ENCODE measurements at places on chromosomes 1 and 21. TPM values are rescaled to one million over a fixed set of nuclear protein-coding genes. Genes with fewer than 3 reads are reported as not detected.

- no peak for DNase-seq
These were observed 31.6 kb upstream of the PADI6 start for GRCh38 chr1:17340358-17340757.

DNA sequence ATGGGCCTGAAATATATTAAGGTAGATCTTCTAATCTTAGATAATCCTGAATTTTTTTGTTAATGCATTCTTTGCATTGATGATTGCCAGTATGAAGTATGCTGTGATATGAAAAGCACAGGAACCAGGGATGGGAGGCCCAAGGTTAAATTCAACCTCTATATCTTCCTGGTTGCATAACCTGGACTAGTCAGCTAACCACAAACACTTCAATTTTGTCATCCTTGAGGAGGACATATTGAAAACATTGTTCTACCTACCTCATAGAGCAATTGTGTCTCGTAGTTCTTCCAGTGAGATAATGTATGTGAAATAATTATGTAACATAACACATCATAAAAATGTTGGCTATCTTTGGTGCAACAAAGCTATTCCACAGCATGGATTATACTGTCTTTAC lies 25.6 kb downstream of the PDC start:
- DNase-seq = no peak

- no peak for DNase-seq
These were observed 75.8 kb downstream of the TRIM33 start for GRCh38 chr1:114435088-114435715.

DNA sequence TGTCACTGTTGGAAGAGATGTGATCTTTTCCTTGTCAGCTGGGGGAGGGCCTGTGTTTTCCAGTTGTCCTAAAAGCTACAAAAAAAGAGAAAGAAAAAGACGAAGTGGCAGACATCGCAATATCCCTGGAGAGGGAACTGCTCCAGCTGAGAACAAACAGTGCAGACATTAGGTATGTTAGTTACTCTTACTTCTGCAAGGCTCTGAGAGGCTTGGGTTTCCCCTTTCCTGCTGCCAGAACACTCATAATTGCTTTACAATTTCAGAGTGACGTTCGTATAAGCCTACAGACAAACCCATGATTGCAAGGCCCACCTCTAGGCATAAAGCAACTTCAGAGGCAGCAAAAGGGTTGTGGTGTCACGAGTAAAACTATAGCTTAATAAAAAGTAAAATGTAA lies 31.1 kb downstream of the CD160 start:
- DNase-seq = no peak

- no peak for DNase-seq
These were observed 786.6 kb upstream of the RGS18 start for GRCh38 chr1:191371626-191372025.

GRCh38 chr1:209238356-209238755 lies 345.2 kb upstream of the CAMK1G start:
- DNase-seq = no peak

DNA sequence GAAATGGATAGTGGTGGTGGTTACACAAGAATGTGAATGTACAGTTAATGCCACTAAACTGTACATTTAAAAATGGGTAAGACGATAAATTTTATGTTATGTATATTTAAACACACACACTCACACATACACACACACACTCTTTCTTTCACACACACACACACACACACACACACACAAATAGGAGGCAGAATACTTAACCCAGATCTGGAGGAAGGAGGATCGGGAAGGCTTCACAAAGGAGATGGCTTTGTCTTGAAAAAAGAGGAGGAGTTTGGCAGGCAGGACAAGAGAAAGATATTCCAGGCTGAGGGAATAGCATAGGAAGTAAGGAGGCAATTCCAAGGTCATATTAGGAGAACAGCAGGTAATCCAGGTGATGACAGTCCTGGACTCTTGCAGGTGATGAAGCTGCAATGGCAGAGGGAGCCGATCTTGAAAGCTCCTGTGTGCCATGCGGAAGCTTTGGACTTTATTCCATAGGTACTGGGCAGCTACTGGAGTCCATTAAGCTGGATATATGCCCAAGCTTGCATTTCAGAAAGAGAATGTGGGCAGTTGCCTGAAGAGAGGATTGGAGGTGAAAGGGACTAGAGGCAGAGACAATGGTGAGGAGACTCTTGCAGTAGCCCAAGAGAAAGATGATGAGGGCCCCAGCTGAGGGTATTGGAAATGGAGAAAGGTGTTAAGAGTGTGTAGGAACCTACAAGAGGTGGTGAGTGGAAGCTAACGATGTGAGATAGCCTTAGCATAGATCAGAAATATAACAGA lies 15.4 kb upstream of the LYST start:
- no peak for DNase-seq

Gene KCNK1
- 86.6 TPM for total RNA-seq

Gene C1QC
- total RNA-seq = 96.3 TPM

Gene PRMT2
- 70.6 TPM for total RNA-seq

Gene RGS5
- total RNA-seq = 90.8 TPM

Gene FMO4
- total RNA-seq = 6.3 TPM

Gene SASS6
- total RNA-seq = 1.6 TPM

Gene SFN
- not detected for total RNA-seq
